Stimulated activated CD8-positive, alpha-beta memory T cell treated with anti-CD3 and anti-CD28 coated beads, Interleukin-2, amount 100 ng/mL, for 1 hour (primary cell): ENCODE measurements at places on chromosomes 4 and X.

GRCh38 chr4:19522966-19523365 is 728.7 kb upstream of the SLIT2 start:
- no peak for DNase-seq

DNA sequence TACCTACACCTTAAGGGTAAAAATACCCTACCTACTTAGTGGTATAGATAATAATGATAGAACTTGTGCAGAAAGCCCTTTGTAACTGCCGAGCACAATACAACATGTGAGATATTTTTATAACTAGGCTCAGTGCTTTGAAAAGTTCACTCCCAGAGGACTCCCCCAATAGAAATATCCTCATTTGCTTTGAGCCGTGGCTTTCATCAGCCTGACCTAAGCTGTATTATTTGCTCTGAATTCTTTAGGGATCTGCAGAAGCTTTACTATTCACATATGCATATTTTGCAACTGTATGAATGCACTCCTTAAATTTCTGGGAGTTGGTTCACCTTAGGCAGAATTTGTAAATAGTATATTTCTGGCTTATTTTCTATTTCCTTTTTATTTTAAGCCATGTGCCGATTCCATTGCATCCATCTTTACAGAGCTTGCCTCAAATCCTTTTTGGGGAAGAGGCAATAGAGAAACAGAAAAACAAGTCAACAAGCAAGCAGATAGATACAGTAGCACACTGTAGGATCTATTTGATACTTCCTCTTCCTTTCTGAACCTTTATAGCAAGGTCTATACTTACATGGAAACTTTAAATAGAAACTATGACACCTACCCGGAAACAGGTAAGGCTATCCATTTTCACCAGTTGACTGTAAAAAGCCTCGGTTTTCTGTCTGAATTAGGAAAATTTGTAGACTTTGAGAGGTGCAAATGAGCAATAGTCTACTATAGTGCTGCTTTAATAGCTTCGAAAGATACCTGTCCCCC is 242.5 kb upstream of the VCX3A start:
- DNase-seq = no peak

DNA sequence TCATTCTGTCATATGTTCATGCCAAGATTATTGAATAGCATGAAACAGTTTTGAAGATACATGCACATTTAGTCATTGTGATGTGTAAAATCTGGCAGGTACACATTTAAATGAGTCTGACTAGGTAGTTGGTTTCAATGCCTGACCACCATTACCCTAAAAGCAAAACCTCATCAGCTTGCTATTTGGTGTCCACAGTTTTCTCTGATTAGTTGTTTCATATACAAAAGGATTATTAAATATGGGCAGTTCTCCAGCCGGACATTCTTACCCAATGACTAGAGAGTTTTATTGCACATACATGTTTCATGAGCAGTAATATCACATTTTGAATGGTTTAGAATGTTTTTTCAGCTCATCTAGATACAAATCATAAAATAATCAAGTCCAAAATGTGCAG is 23.7 kb downstream of the DCHS2 start:
- no peak for DNase-seq

GRCh38 chr4:84565951-84566350 is 17.0 kb upstream of the CDS1 start:
- no peak for DNase-seq

DNA sequence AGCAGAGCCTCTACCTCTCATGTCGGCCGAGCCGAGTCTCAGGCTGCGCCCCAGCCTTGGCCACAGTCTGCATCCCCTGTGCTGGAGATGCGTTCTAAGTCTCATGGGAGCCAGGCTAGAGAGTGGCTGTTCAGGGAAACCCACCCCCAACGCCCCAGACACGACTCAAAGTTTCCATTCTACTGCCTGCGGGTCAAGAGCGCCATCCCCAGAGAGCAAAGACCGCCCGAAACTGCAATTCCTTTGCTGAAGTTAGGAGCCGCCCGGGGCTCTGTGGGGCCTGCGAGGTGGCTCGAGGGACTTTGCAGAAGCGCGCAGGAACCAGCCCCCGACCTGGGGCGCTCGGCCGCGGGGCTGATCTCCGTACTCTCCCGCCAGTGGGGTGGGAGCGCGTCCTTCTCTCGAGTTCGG is 10.0 kb upstream of the ELF4 start:
- DNase-seq = no peak
